ENCODE measurements at places on chromosomes 5 and 9. TPM values are rescaled to one million over a fixed set of nuclear protein-coding genes. Genes with fewer than 3 reads are reported as not detected.
A peak's percentile ranks its signal among the peaks of the same experiment; 100 is the strongest.

DNA sequence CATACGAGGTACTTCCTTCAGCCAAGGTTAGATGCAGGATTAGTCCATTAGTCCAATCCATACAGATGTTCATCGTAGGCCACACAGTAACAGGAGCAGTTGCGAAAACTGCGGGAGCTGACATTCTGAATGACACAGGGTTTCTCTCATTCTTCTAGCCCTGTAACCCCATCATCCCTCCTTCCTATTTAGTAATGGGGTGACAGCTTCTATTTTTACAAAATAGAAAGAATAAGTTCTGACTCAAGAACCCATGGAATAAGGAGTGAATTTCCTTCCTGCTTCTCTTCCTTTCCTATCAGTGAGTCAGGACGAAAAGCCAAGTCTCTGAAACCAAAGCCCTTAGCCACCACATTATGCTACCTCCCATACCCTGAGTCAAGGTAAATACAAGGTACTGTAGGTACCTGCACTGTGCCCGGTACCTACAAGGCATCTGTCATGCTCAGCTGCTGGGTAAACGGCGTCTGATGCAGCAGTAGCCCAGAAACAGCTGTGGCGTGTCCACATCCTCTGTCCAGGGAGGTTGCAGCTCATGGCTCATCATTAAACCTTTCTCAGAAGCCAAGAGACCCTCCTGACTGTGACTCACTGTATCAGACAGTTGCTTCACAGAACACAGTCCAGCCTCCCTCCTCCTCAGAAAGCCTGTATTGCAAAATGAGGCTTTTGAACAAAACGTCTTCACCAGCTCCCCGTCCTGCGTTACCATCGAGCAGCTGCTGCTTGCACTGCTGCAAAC lies 84.2 kb downstream of the ESM1 start:
- DNase-seq = peak; percentile 24

- DNase-seq = peak; percentile 49
Observed at GRCh38 chr5:150609843-150610584, 30.4 kb upstream of the SYNPO start.

DNA sequence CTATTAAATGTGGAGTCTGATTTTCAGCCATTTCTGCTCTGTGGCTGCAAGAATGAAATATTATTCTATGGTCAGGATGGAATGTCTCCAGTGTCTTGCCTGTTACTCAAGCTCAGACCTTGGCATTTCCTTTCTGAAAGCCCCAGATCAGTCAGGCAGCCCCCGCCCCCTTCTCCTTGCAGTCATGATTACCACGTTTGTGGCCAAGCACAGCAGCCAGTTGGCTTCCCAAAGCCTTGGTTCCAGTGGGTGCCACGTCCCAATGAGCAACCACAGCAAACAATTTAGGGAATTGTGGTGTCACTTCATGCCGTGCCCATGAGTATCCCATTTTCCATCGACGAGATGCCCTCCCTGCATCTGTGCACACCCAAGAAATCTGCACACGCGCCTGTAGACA lies 9.7 kb upstream of the OBP2A start:
- peak; percentile 10 for DNase-seq

- no peak for DNase-seq
Observed at GRCh38 chr5:73469878-73470277, 21.3 kb upstream of the FOXD1 start.

Gene CCDC183
- polyA plus RNA-seq = 5.8 TPM
